Fibroblast of mammary gland (primary cell): ENCODE measurements at places on chromosomes 12 and 14.

GRCh38 chr12:115163710-115164109 is 479.7 kb upstream of the TBX3 start:
- DNase-seq, result no peak

DNA sequence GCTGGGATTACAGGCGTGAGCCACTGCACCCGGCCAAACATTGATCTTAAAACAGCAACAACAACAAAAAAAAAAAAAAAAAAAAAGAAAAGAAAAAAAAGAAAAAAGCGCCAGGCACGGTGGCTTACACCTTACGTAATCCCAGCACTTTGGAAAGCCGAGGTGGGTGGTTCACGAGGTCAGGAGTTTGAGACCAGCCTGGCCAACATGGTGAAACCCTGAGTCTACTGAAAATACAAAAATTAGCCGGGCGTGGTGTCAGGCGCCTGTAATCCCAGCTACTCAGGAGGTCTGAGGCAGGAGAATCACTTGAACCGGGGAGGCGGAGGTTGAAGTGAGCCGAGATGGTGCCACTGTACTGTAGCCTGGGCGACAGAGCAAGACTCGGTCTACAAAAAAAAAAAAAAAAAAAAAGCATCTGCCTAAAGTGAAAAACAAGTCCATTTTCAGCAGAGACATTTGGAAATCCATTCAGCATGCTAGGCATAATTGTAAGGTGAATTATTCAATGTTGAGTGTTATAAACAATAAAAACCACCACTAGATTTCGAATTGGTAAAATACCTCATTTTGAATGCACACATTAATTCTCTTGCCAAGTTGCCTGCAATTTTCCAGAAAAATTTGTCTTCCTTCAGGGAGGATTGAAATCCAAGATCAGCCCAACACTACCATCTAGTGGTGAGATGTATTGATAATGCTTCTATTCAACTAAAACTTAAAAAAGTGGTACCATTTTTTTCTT is 8.0 kb upstream of the CERS5 start:
- DNase-seq, result peak; percentile 84

DNA sequence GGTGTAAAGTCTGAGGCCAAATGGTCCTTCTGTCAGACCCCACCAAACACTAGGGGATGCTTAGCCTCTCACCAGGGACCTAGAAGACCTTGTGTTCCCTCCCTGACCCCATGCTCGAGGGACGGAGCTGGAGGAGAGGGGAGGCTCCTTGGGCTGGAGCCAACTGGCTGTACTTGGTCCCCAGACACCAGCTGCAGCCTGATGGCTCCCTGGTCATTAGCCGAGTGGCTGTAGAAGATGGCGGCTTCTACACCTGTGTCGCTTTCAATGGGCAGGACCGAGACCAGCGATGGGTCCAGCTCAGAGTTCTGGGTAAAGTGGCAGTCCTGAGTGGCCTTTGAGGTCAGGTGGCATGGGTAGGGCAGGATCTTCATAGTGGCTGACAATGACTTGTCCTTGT is 29.0 kb downstream of the PAPLN start:
- no peak for DNase-seq

DNA sequence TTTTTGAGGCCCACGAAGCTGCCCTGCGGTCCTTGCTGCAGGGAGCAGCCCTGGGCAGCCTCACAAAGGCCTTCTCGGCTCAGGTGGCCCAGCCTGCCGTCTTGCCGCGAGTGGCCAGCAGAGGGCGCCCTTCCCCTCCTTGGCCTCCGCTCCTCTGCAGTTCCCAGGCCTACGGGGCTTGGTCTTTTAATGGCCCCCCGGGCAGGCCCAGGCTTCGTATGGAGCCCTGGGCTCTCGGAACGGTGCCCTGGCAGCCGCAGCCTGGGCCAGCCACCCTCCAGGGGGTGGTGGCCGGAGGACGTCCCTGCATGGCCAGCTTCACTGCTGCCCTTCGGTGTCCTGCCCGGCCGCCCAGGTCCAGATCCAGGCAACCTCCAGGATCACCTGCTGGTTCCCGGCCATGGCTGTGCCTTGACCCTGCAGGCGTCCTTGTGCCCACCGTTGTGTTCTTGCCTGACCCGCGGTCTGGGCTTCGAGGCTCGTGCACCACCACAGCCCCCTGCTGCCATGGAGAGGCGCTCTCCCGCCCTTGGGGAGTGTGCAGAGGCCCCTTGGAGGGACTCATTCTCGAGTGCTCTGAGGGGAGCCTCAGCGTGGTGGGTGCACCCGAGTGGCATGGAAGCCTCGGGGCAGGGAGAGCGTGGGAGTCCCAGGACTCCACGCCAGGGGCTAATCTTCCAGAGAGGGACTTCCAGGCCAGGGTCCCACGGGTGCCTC is 9.4 kb downstream of the ASPG start:
- peak; percentile 28 for DNase-seq

DNA sequence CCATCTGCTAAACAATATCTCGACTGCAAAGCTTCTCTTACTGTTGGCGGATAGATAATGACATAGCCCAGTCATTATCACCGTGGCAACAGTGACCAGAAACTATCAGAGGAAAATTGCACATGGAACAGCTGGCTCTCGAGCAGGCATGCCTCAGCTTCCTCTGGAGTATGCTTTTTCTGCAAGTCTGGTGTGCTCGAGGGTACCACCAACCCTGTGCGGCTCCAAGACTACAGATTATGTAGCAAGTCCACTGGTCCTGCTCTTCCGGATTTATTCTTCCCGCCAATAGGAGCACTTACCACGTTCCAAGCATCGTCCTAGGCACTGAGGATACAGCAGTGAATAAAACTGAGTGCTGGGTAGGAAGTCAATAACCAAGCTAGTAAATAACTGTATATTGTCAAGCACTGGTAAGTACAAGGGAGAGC is 1.4 kb upstream of the GLRX5 start:
- DNase-seq, result peak; percentile 61

GRCh38 chr12:75308279-75308678 is 21.8 kb downstream of the CAPS2 start:
- DNase-seq, result peak; percentile 5

DNA sequence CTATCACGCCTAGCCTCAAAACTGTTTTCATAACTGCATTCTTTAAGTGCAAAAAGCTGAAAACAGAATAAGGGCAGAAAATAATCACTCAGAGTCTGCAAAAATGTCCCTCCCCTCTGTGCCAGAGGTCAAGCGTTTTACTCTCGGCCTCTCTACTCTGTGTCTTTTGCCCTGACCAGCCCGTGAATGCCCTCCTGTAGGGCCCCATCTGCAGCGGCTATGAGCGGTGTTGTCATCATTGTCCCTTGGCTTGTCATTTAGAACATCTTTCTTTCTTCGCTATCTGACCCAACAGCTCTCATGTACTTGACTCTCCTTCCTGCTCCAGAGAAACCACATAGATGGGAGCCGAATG is 21.7 kb downstream of the ELK3 start:
- DNase-seq, result no peak

GRCh38 chr14:25537846-25538455 is 488.0 kb upstream of the STXBP6 start:
- peak; percentile 36 for DNase-seq

DNA sequence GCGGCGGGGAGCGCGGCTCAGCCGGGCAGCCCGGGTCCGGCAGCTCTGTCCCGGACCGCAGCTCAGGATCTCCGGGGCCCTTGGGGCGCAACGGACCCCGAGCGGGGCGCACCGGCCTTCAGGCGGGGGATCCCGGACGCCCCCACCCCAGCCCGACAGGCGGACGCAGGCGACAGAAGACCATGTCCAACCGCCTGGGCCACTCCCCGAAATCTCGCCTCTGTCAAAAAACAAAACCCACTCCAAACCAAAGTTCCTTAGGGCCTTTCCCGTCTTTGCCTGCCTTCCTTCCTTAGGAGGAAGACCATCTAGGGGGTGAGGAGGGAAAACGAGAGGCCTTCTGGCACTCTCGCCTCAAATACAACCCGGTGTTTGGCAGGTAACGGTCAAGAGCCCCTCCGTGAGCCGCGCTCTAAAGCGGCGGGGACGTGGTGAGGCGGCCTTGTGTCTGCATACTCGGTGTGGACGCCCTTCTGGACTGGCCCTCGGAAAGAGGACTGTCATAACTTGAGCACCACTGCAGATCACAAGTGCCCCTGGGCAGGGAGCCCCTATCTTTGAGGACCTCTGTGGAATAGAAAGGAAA is 604 bp downstream of the HCFC2 start:
- no peak for DNase-seq

GRCh38 chr12:111766608-111767361 is at the start of gene ALDH2:
Gene ALDH2, plus strand, starts transcription at chr12:111766933. Its CDS starts 50 bp downstream, at chr12:111766983.
- no peak for DNase-seq

DNA sequence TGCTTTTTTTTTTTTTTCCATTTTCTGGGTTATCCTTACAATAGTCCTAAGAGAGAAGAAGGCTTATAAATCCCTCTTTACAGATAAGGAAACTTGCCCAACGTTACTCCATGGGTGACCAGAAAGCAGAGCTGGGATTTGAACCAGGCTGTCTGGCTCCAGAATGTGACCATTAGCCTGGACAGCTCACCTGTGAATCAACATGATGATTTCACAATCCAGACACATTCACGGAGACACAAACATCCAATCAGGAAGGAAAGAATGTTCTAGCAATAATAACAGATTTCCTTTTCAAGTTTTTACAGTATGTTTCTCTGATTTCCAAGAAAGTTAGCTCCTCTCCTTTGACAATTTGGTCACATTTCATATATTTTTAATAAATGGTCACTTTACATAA is 118.3 kb downstream of the GALC start:
- peak; percentile 65 for DNase-seq

- no peak for DNase-seq
Observed at GRCh38 chr12:113002676-113003075, 24.4 kb downstream of the OAS2 start.

DNA sequence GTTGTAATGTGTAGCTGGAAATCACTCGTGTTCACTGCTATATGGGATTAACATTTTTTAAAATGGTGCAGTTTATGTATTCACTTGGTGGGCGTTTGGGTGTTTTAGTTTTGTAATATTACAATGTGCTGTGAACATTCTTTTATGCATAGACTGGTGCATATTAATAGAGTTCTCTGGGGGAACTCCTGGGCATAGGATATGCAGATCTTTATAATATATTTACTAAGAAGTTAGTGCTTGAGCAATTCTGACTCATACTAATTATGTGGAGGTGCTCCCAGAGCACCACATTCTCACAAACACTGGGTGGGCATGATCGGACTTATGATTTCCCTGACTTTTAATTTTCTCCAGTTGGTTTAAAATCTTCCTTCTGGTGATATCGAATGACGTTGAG is 342.3 kb downstream of the PDZRN4 start:
- DNase-seq, result peak; percentile 12

DNA sequence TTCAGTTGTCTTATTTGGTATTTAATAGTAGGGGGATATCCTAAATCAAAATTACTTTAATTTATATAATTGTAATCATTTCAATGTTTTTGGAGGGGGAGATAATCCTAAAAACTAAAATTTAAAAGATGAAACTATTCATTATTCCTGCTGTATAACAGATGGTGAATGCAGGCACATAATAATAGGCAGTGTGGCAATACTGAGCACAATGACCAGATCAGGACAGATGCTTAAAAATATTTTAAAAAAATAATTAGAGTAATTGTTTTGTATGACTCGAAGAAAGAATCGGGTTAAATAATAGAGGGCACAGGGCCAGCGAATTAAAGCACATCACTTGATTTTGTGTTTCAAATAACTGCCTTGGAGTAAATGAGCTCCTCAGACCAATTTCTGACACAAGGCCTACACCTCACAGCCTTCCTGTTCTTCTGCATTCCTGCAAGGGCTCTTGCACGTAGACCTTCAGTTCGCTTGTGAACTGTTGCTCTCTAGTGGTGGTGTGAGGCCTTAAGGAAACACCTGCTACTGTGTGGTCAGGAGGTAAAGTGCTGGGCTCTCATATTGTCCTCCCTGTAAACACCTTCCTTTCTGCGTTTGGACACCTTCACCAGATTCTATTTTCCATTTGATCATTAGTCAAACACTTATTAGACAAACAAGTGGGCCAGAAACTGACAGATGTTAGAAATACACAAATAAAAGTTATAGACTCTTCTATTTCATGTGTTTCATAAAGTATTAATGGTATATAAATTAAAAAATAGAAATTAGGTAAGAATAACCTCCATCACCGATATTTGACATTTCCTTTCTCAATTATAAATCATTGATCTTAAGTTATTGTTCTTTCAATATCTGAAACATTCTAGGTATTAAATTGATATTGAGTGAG is 29.3 kb upstream of the KLRF1 start:
- DNase-seq, result peak; percentile 39

DNA sequence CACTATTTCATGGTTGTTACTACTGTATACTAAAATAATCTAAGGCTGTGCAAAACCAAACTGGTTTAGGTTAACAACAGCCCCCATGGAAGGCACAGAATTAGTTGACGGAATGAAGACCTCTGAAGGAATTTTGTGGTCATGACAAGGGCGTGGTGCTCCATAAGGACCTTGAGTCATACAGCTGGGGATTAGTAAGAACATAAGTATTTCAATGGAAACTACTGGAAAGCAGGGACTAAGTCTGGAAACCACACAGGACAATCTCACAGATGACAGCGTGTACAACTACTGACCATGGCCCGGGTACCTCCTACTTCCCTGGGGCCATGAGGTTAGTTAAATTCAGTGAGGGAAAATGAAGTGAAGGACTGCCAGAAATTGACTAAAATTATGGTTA is 98.5 kb upstream of the PLEKHA5 start:
- peak; percentile 93 for DNase-seq

DNA sequence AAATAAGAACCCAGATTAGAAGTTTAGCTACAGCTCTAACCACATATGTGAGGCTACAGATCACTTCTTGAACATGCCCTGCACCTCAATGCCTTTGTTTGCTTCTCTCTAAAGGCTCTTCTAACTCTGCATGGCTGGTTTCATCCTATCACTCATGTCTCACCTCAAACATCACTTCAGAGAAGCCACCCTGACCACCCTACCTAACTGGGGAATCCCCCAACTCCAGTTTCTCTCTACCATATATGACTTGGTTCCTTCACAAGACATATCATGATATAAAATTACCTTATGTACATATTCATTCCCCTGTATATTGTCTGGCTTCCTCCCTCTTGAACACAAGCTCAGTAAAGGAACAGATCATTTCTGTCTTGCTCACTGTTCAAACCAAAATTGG is 250.2 kb upstream of the GRIP1 start:
- no peak for DNase-seq

GRCh38 chr14:49975276-49975675 is 82.4 kb downstream of the ARF6 start:
- peak; percentile 94 for DNase-seq

- DNase-seq, result peak; percentile 62
Observed at GRCh38 chr12:78121969-78122610, 291.4 kb downstream of the NAV3 start.

- peak; percentile 45 for DNase-seq
Observed at GRCh38 chr12:23049180-23049579, 424.2 kb downstream of the ETNK1 start.
